Panc1 (cell line): ENCODE measurements at places on chromosomes 6 and 20.

DNA sequence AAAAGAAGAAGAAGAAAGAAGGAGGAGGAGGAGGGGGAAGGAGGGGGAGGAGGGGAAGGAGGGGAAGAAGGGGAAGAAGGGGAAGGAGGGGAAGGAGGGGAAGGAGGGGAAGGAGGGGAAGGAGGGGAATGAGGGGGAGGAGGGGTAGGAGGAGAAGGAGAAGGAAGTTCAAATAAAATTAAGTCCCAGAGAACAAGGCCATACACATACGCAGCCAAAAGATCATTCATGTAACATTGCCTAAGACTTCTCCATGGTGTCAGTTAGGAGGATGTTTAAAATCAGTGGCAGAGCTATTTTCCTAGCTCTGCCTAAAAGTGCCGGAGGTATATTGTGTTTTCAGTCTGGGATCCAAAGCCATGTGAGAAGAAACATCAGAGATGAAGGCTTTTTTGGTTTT is 75.8 kb downstream of the PLCB4 start:
- DNase-seq: no peak

DNA sequence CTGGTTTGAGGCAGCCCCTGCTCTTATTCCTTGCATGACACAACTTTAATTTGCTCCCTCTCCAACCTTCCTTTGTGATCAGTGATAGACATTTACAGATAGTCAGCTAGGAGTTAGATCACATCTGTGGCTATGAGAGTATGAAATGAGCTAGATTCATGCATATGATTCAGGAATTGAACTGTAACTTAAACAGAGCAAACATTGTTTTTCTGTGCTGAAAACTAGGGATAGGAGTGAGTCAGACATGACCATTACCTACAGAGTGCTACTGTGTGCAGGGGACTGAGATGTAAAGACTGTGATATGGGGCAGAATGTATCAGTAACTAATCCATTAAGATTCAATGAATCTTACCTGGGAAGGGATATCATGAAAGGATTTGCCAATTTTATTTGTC is 279.4 kb upstream of the SPTLC3 start:
- DNase-seq: no peak

DNA sequence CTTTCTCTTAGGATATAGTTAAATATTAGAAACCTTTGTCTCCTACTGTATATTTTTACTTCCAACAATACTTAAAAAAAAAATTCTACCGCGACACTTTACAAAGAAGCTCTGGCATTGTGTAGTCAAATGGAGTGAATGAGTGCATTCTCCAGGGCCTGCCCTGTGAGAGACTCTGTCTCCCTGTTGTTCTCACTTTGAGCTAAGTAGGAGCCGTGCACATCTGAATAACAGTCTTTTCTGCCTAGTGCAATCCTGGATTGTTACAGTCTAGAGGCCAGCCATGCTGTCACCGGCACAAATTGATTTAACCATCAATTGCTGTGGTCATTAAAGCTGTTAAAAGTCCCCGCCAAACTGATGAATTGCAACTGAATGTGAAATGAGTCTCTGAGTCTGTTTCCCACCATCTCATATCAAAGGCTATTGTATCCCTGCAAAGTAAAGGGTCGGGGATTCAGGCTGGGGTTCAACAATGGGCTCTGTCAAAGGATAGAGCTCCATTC is 156.0 kb downstream of the RFPL4B start:
- no peak for DNase-seq

DNA sequence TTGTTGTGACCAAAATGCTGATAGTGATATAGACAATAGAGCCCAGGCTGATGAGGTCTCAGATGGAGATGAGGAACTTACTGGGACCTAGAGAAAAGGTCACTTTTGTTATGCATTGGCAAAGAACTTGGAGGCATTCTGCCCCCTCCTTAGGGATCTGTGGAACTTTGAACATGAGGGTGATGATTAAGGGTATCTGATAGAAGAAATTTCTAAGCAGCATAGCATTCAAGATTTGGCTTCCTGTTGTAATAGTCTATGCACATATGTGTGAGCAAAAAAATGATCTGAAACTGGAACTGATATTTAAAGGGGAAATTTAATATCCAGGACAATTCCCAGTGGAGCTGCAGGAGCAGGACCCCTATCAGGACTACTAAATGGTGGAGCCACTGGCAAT is 17.1 kb downstream of the HLA-A start:
- no peak for DNase-seq

- no peak for DNase-seq
Observed at GRCh38 chr6:14897831-14898230, 348.0 kb upstream of the JARID2 start.

GRCh38 chr6:108755257-108756240 is 92.7 kb upstream of the ARMC2 start:
- no peak for DNase-seq

- no peak for DNase-seq
Observed at GRCh38 chr20:4252005-4252404, 236.6 kb upstream of the RNF24 start.

- no peak for DNase-seq
Observed at GRCh38 chr6:112710710-112711109, 363.6 kb downstream of the RFPL4B start.

DNA sequence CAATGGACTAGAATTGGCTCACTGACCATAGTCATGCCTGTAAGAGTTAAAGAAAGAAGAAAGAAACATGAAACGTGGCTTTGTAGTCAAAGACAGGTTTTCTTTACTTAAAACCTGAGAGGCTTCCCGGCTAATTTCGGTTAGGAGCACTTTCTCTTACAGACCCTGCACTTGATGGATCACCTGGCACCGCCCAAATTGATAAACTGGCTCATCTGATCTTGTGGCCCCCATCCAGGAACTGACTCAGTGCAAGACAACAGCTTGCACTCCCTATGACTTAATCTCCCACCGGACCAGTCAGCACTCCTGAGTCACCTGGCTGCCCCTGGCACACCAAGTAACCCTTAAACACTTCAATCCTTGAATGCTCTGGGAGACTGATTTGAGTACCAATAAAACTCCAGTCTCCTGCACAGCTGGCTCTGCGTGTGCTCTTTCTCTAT is 12.3 kb downstream of the TMEM14B start:
- peak; percentile 88 for DNase-seq

DNA sequence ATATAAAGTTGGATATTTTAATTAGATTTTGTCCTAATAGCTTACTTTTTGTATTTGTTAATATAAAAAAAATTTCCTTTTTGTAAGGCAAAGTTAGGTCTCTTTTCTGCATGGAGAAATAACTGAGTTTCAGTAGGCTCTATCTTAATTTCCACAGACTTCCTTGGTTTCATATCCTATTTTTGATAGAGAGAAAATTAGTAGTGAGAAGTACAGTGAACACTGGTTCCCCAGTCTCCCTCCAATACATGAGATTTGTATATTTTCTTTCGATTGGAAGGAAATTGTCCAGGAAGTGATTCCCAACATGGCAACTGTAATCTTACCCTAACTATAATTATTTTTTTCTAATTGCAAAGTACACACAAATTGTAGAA is 26.4 kb downstream of the TRIM27 start:
- no peak for DNase-seq

- no peak for DNase-seq
Observed at GRCh38 chr6:134314006-134314821, 3.7 kb downstream of the SGK1 start.

DNA sequence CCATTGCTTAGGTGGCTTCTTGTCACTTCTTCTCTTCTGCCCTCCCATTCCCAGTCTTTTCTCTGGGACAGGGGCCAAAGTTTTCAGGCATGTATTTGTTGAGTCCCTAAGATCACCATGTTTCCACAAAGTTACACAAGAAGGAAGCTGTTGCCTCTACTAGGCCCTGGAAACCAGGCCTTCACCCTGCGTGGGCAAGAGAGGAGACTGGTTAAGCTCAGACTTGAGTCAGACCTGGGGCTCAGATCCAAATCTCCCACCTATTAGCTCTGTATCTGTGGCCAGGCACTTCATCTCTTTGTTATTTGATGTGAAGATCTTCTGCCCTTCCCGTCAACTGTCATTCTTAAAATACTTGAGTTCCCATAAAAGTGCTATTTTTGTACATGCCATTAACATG is 154.6 kb downstream of the SASH1 start:
- no peak for DNase-seq

DNA sequence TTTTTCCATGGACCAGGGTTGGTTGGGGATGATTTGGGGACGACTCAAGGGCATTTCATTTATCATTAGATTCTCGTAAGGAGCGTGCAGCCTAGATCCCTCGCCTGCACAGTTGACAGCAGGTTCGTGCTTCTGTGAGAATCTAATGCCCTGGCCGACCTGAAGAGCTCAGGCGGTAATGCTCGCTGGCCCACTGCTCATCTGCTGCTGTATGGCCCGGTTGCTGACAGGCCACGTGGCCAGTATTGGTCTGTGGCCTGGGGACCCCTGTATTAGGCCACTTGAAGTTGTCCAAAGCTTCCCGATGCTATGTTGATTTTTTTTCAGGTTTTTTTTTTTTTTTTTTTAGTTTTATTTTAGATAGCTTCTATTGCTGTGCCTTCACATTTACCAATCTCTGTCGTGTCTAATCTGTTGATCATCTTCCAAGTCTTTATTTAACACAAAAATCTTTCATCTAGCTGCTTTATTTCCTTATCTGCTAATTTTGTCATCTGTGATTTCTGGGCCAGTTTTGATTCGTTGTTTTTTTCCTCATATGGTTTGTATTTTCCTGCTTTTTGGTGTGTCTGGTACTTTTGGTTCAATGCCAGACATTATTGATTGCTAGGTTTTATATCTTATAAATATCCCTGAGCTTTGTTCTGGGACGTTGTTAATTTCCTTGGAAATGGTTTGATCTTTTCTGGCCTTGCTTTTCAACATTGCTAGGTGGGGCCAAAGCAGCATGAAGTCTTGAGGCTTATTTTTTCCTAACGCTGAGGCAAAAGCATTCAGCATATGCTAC is 41.1 kb downstream of the DYNLT1 start:
- no peak for DNase-seq

DNA sequence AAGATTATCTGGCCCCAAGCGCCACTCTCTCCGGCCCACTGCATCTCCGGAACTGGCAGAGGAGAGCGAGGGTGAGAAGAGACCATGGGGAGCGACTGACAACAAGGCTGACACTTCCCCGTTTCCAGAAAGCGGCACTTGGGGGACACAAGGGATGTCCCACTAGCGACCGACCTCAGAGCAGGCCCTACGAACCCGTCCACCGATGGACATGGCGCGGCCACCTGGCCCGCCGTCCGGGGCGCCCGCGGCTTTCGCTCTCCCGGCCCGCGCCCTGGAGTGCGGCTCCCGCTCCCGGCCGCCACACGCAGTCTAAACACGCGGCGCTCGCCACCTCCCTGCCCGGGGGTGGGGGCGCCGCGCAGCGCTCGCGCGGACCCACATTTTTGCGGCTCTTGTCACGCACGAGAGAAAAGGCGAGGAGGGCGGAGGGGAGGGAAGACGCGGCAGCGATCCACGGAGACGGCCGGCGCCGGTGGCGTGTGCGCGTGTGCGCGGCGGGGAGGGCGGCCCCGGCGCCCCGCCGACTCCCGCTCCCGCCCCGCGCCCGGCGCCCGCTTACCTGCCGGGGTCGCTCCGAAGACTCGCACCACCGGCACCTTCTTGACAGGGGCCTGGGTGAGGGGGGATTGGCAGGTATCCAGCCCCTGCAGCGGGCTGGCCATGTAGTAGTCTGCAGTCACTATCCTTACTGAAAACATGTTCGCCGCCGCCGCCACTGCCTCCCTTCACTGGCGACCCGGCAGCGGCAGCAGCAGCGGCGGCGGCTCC is 645 bp downstream of the REV3L start:
- no peak for DNase-seq

GRCh38 chr6:109428889-109429477 is 11.4 kb downstream of the PPIL6 start:
- DNase-seq: no peak

DNA sequence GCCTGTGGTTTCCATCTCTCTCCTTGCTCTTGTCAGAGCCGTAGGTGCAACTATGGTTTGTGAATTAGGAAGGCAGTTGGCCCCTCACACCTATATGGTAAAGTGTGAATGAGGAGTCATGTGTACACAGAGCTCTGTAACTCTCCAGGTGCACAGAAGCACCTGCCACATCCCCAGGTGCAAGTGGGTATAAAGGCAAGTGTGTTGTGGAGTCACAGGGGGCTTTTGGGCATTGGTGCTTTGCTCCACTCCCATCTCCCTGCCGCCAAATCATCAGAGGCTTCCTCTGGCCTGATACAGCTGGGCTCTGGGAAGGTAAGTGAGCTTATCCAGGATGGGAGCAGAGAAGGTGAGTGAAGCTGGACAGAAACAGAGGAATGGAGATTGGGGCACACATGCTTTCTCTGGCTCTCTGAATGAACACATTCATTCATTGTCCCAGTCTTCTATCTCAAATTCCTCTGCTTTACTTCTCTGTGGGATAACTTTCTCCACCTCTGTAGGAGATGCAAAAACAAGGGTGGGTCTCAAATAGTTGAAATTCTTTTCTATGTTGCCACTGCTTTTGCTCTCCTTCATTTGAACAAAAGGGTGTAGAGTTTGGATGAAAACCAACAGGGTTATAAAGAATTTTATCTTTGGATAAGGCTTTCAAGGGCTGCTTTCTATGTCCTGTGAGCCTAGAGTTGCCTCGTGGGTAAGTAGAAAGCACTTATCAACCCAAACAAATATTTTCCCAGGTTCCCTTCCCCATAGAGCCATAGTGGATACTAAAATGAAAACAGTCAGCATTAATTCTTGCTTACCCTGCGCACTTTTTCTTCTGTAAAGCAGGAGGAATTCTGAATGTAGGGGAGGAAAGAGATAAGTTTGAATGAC is 45.0 kb upstream of the RIPOR2 start:
- DNase-seq: no peak

- no peak for DNase-seq
Observed at GRCh38 chr6:110728501-110728900, 86.8 kb downstream of the CDK19 start.

DNA sequence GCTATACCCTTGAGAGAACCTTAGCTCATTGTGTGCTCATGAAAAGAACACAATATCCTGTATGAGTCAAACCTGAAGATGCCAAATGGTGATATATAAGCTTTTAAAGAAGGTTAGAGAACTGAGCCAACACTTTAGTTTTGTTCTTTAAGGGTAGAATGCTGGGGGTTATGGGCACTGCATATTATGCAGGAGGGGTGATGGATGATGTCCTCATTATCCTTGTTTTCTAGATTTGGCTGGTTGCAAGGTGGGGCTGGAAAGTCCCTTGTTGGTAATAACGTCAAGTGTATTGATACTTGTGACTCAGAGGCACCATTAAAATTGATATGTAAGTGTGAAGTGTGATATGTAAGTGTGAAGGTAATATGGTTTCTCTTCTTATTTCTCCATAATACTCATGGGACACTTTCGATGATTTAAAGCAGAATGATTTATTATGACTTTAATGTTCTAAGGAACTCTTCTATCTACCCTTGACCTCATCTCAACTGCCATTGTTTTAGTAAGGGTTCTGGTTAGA is 113.7 kb upstream of the DTNBP1 start:
- DNase-seq: no peak

- no peak for DNase-seq
Observed at GRCh38 chr6:134230940-134231339, 87.0 kb downstream of the SGK1 start.
